T47D (cell line): ENCODE measurements at places on chromosomes 13 and 19.

DNA sequence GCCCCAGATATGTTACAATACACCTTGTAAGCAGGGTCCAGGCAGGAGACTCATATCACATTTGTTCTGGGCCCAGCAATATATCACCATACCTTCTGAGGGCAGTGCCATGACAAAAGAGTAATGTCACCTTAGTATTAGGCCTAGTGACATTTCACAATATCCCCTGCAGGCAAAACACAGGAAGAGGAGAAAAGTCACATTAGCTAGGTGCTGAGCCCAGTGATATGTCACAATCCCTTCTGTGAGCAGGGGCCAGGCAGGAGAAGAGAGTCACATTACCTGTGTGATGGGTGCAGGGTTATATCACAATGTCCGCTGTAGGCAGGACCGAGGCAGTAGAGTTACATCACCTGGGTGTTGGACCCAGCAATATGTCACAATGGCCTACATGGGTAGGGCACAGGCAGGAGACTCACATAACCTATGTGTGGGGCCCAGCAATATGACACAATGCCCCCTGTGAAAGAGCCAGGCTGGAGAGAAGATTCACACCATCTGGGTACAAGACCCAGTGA lies 12.4 kb upstream of the ZNF91 start:
- DNase-seq: no peak

- DNase-seq: no peak
Measured at GRCh38 chr13:53131361-53131760, 102.7 kb downstream of the OLFM4 start.

- DNase-seq: no peak
Measured at GRCh38 chr13:28542804-28543203, 47.9 kb upstream of the FLT1 start.

DNA sequence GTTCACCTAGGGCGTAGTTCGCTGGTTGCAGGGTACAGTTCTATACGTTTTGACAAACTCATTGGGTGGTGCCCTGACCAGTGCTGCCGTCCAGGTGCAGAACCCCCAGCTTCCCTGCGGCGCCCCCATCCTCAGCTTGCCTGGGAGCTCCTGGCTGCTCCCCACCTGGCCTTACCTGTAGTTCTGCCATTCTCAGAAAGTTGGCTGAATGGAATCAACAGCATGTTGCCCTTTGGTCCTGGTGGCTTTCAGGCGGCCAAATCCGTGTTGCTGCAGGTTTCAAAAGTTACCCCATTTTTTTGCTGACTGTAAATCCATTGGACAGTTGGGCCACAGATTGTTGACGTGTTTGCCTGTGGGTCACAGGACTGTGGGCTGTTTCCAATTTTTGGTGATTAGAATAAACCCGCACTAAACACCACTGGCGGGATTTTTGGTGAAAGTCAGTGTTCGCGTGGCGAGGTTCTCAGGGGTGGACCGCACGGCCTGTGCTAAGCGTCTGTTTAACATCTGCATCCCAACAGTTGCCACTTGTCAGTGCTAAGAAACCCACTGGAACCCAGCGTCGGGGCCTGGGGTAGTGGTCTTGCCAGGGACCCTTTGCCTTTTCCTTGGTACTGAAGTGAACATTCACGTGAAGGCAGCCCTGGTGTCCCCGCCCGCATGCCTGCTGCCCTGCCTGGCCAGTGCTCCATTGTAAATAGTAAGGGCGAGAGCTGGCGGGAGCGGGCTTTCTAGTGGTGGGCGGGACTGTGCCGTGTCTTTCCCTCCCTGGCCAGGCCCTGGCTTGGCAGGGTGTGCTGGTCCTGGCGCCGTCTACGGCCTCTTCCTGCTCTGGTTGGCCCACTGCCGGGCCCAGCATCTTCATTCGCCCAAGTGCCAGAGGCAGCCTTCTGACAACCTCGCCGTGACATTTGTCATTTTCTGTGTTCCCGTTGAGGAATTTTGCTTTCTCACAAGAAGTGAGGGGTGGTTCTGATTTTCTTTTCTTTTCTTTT lies 3.3 kb downstream of the DOT1L start:
- no peak for DNase-seq

DNA sequence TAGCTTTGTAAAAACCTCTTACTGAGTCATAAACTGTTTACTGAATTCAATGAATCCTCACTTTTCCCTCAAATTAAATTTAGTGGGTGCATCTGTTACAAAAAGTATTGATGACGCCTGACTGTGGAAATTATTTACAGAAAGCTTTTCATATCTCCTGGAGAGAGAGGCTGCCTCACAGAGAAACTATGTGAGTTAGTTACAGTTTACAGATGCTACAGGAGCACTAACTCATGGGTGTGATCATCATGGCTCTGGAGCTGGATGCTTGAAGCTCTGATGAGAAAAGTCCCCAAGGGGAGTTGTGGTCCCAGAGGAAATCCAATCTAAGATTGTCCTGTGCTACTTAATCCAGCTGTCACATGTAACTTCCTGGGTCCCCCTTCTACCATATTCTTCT lies 590.8 kb downstream of the LMO7 start:
- DNase-seq: no peak
